K562 (cell line): ENCODE measurements at places on chromosomes 2 and 18. TPM values are rescaled to one million over a fixed set of nuclear protein-coding genes. Genes with fewer than 3 reads are reported as not detected.

The C1QL2 gene
- total RNA-seq = not detected in 2 replicates

GRCh38 chr2:234579231-234579962 is 82.5 kb upstream of the ARL4C start:
- DNase-seq = no peak
- H3K36me3 ChIP-seq = no peaks in the 10 kb centered on the region
- H3K27me3 ChIP-seq = no peaks in the 10 kb centered on the region
- no peaks in the 10 kb centered on the region for H3K4me1 ChIP-seq
- no peak overlapping the region for H3K4me3 ChIP-seq

- DNase-seq = no peak
- H3K4me3 ChIP-seq = no peak overlapping the region
- H3K36me3 ChIP-seq = no peaks in the 10 kb centered on the region
- peaks cover 4% of the 10 kb centered on the region; the same call in 1 of the 2 replicates for H3K4me1 ChIP-seq
- no peak overlapping the region for H3K27ac ChIP-seq
These were observed 93.4 kb downstream of the AGAP1 start for GRCh38 chr2:235587202-235587601.

GRCh38 chr2:224659714-224660113 is 56.5 kb downstream of the CCDC195 start:
- H3K4me1 ChIP-seq = no peaks in the 10 kb centered on the region; the same call in 1 of the 2 replicates
- H3K27ac ChIP-seq = no peak overlapping the region
- no peaks in the 10 kb centered on the region for H3K36me3 ChIP-seq
